Fibroblast of upper back skin (primary cell): ENCODE measurements at places on chromosomes 11 and 22.

GRCh38 chr11:47589977-47590861, 3.7 kb downstream of the FAM180B start:
- DNase-seq: no peak

DNA sequence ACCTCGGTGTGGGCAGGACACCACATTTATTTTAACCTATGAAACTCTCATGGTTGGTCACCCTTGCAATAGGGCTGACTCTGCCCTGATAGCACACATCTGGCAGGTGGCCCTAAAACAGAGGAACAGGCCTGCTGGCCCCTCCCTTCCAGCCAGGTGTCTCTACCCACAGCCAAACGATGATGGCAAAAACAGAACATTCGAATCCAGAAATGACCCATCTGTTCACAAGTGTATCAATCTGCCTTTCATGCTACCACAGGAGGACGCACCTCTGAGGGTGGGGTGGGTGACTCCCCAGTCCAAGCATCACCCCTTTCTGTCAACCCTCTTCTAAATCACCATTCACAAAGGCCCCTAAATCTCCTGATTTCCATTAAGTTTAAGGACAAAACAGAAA, 118.1 kb downstream of the ETS1 start:
- DNase-seq: no peak

GRCh38 chr11:64568041-64568571, 22.9 kb upstream of the SLC22A12 start:
- no peak for DNase-seq

- DNase-seq: no peak
Observed at GRCh38 chr22:47206164-47206563, 443.7 kb downstream of the TBC1D22A start.

GRCh38 chr11:9330387-9331384, 16.3 kb upstream of the TMEM41B start:
- peak; percentile 96 for DNase-seq

DNA sequence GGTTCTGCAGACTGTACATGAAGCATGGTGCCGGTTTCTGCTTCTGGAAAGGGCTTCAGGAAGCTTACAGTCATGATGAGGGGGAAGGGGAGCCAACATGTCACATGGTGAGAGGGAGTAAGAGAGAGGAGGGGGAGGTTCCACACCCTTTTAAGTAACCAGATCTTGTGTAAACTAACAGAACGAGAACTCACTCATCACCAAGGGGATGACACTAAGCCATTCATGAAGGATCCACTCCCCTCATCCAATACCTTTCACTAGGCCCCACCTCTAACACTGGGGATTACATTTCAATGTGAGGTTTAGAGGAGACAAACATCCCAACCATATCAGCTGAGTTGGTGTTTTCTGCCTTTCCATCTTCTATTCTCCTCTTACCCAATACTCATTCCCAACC, 83.5 kb downstream of the BDNF start:
- DNase-seq: no peak

DNA sequence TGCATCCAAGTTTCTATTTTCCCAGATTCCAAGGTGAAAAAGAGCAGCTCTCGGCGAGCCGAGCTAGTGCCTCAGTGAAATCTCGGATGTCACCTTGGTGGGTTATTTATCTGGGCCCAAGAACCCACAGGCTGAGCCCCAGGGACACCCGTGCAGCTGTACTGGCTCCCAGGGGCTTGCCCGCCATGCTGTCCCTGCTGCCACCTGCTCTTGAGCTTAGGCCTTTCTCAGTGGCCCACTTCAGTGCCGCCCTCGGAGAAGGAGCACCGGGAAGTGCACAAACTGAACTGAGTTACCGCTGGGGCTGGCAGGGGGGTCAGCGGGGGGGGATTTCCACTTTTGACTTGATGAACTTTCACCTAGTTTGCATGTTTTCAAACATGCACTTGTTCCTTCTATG, 27.9 kb downstream of the CPT1A start:
- no peak for DNase-seq

GRCh38 chr11:46642627-46643335, 25.4 kb downstream of the ATG13 start:
- no peak for DNase-seq

DNA sequence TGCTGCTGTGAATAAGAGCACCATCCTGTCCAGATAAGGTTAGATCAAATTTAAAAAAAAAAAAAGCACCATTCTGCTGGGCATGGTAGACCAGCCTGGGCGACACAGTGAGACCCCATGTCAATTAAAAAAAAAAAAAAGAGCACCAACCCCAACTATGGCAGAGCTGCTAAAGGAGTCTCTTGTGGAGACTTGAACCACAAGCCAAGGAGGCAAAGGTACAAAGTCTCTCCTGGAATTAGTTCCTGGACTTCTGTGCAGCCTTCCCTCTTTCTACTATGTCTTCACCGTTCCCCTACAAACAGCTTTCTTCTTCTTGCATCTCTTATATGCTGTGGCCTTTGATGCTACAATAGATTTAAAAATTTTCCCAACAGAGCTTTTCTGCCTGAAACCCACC, 1.3 kb downstream of the PIK3C2A start:
- no peak for DNase-seq

GRCh38 chr22:40757071-40757470, 62.1 kb downstream of the SLC25A17 start:
- DNase-seq: peak; percentile 40

DNA sequence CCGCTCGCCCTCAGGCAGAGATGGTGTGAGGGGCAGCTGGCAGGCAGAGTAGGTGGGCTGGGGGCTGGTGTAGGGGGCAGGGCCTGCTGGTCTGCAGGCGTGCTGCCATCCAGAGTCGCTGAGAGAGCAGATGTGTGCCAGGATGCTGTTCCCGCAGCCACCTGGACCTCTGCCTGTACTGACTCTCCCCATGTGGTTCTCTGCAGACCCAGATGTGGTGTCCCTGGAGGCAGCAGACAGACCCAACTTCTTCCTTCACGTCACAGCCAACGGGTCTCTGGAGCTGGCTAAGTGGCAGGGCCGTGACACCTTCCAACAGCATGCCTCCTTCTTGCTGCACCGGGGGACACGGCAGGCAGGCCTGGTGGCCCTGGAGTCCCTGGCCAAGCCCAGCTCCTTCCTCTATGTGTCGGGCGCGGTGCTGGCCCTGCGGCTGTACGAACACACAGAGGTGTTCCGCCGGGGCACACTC, 58.6 kb downstream of the OTOG start:
- DNase-seq: no peak

- peak; percentile 28 for DNase-seq
Observed at GRCh38 chr11:107619926-107620325, 29.0 kb downstream of the ELMOD1 start.

DNA sequence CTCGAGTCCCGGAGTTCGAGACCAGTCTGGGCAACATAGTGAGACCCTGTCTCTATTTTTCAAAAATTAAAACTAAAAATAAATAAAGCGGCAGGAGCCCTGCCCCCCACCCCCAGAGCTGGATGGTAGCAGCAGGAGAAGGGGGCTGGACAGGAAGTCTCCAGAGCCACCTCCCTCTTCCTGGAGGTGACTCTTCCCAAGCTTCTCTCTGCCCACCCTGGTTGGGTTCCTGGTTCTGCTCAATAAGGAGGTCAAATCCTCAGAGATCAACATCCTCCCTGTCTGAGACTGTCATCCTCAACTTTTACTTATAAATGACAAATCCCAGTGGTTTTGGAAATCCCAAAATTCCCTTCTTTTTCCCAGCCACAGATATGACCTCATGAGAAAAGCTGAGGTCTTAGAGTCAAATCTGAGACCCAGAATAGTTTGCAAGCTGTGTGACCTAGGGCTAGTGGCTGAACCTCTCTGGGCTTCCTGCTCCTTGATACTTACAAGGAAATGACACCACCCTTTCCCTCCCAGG, 987 bp downstream of the C1QTNF6 start:
- no peak for DNase-seq

GRCh38 chr22:19717181-19717580, 2.9 kb downstream of the SEPTIN5 start:
- DNase-seq: no peak

GRCh38 chr11:72828692-72829101, 14.5 kb downstream of the ATG16L2 start:
- DNase-seq: no peak

DNA sequence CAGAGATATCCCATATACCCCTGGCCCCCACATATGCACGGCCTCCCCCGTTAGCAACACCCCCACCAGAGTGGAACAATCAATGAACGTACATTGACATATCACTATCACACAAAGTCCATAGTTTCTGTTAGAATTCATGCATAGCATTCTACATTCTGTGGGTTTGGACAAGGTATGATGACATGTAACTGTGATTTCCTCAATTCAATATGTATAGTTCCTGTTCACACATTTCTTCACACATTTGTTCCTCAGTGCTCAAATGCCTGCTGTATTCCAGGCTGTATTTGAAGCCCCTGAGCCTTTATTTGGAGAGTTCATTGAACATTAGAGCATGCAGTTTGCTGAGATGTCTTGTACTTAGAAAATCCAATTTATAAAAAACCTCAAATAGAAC, 69.9 kb downstream of the PTPRJ start:
- no peak for DNase-seq

DNA sequence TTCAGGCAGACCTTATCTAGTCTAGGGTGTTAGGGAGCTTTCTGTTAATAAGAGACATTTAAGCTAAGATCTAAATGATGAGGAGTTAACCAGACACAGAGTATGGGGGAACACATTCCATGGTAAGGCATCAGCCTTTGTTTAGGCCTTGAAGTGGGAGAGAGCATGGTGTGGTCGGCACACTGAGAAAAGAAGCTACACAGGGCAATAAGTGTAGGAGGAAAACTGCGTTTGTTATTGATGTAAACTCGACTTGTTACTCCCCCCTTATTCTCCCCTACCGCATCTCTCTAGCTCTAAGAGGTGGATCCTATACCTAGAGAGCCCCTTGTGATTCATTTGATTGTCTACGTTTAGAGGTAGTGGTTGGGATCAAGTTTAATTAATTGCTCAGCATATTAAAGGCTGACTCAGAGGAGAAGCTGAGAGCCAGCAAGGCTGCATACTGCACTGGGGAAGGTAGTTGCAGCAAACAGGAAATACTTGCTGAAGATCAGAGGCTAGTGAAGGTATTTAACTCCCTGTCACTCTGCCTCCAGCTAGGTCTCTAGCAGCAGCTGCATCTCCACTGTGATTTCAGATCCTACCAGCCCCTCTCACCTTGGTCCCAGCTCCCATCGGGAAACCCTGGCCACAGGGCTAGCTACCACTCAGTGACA, 86.8 kb upstream of the TEAD1 start:
- peak; percentile 77 for DNase-seq

- no peak for DNase-seq
Observed at GRCh38 chr11:45666648-45667642, 1.5 kb upstream of the CHST1 start.

DNA sequence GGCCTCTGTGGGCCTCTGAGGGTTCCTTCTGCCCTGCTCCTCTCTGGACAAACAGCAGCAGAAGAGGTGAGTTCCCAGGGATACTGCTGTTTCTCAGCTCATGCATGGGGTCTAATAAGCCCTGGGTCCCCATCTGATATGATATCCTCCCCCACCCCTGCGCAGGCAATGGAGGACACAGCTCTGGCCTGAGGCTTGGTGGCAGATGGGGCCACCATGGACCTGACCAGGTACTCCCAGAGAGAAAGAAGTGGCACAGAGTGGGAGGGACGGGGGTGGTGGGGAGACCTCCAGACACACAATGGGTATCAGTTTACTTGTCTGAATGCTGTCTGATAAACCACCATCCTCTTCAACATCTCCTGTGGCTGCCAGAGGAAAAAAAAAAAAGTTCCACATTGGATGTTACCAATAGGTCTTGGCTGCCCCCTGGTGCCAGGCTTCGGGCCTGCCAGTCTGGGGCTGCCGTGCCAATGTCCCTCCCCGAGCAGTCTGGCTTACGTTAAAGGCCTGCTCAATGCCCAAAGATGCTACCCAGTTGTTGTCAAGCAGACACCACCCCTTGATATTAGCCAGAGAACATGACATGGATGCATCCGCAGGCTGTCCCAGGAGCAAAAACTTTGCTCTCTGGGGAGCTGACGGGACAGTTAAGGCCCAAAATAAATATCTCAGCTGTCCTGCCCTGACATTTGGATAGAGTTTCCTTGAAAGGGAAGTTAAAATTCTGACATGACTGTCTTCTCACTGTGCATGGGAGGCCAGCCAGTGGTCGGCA, 27.9 kb upstream of the ABCC8 start:
- peak; percentile 53 for DNase-seq

GRCh38 chr11:3135481-3136440, 29.3 kb downstream of the OSBPL5 start:
- no peak for DNase-seq

GRCh38 chr22:43777286-43777685, 34.8 kb downstream of the EFCAB6 start:
- peak; percentile 69 for DNase-seq

DNA sequence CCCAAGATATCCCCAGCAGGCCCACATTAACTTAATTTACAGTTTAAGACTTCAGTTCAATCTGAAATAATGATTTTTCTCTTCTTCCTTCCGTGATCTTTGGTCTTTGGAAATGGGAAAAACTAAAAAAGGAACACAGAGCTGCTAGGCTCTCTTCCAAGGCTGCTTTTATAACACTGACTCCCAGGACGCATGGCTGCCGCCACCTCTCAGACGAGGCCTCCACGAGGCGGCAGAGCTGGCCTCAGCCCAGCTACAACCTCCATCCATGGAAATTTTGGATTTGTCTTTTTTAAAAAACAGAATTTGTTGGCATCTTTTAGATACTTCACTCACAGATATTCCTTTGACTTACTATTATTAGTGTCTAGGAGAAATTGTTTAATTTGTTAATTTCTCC, 385.5 kb upstream of the SYN3 start:
- no peak for DNase-seq

- peak; percentile 90 for DNase-seq
Observed at GRCh38 chr11:518463-519202, 11.6 kb upstream of the RNH1 start.
